ENCODE measurements at places on chromosomes 2 and 18.
A peak's percentile ranks its signal among the peaks of the same experiment; 100 is the strongest.

GRCh38 chr2:43890855-43891254 is 52.1 kb downstream of the ABCG8 start:
- H3K27ac ChIP-seq = no peak overlapping the region
- H3K4me3 ChIP-seq = no peak overlapping the region
- H3K36me3 ChIP-seq = peaks cover 7% of the 10 kb centered on the region
- DNase-seq = no peak
- H3K27me3 ChIP-seq = no peaks in the 10 kb centered on the region
- no peaks in the 10 kb centered on the region for H3K4me1 ChIP-seq

- H3K4me1 ChIP-seq = peaks cover 25% of the 10 kb centered on the region
- DNase-seq = no peak
- H3K36me3 ChIP-seq = no peaks in the 10 kb centered on the region
- no peaks in the 10 kb centered on the region for H3K27me3 ChIP-seq
These were observed 2.7 kb downstream of the BCL2 start for GRCh38 chr18:63316612-63317555.

DNA sequence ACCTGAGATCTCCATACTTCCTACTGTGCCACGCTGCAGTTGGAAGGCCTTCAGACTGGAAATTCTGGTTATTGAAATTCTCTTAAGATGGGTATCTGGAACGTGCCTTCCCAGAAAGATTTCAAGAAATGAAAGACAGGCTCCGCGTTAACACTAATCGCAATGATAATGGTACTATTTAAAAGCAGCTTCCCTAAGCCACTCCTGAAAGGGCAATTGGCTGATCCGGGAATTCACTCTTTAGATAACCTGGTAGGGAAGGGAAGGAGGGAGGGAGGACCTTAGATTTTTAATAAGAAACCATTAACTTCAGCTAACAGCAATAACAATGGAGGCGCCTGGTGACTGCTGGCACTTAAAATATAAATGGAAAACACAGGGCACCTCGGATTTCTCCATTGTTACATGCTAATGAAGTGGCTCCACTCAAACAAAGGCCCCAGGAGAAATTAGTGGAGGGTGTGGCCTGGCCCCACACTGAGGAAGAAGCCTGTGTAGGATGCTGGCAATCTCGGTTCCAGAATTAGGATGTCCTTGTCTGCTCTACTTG is 22.5 kb upstream of the MTA3 start:
- H3K4me3 ChIP-seq = no peak overlapping the region
- no peak overlapping the region for H3K27ac ChIP-seq
- DNase-seq = no peak

DNA sequence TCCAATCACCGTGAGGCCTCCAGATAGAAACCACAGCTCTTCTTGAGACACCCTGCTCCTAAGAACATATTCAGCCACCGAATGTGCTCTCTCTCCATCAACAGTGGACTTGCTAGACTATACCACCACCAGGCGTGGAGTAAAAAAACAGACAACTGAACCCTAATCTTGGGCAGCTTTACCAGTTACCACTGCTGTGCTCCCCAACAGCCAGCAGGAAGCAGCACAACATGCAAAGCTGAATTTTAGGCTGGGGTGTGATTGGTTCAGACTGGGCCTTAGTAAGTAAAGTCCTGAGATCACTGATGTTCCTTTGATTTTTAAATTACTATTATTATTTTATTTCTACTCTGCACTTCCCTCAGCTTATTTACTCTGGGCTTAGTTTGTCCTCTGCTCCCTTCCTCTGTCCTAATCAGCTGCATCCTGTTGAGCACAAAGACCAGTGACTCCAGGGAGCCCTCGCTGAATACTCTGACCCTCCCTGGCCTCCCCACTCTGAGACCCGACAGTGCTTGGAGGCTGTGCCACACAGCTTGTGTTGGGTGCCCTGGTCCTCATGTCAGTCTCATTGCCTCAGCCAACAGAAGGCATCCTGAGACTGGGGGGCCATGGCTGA is 21.9 kb downstream of the MRPL35 start:
- H3K27me3 ChIP-seq = no peaks in the 10 kb centered on the region
- DNase-seq = peak; percentile 52
- H3K36me3 ChIP-seq = no peaks in the 10 kb centered on the region
- no peak overlapping the region for H3K27ac ChIP-seq

- no peak for DNase-seq
- H3K4me3 ChIP-seq = no peak overlapping the region
- H3K4me1 ChIP-seq = no peaks in the 10 kb centered on the region
- H3K27me3 ChIP-seq = no peaks in the 10 kb centered on the region
- H3K36me3 ChIP-seq = no peaks in the 10 kb centered on the region
These were observed 122.9 kb downstream of the TXNL1 start for GRCh38 chr18:56515522-56515921.

- no peaks in the 10 kb centered on the region for H3K4me1 ChIP-seq
- no peaks in the 10 kb centered on the region for H3K36me3 ChIP-seq
- H3K4me3 ChIP-seq = no peak overlapping the region
- no peak overlapping the region for H3K27ac ChIP-seq
- no peak for DNase-seq
- H3K27me3 ChIP-seq = no peaks in the 10 kb centered on the region
These were observed 73.5 kb upstream of the ASB18 start for GRCh38 chr2:236337465-236338325.

- no peaks in the 10 kb centered on the region for H3K36me3 ChIP-seq
- no peaks in the 10 kb centered on the region for H3K4me1 ChIP-seq
- H3K27ac ChIP-seq = no peak overlapping the region
- DNase-seq = no peak
- no peak overlapping the region for H3K4me3 ChIP-seq
These were observed 24.9 kb downstream of the TTR start for GRCh38 chr18:31616586-31616985.

- DNase-seq = no peak
- no peak overlapping the region for H3K27ac ChIP-seq
- H3K36me3 ChIP-seq = no peaks in the 10 kb centered on the region
- no peak overlapping the region for H3K4me3 ChIP-seq
- no peaks in the 10 kb centered on the region for H3K27me3 ChIP-seq
These were observed 244.1 kb downstream of the NCKAP5 start for GRCh38 chr2:133324150-133324561.

GRCh38 chr2:15177103-15177502 is 384.0 kb downstream of the NBAS start:
- H3K36me3 ChIP-seq = no peaks in the 10 kb centered on the region
- H3K4me3 ChIP-seq = no peak overlapping the region
- no peaks in the 10 kb centered on the region for H3K4me1 ChIP-seq
- no peaks in the 10 kb centered on the region for H3K27me3 ChIP-seq
- no peak for DNase-seq

GRCh38 chr2:121588357-121588756 is 57.7 kb downstream of the RNU4ATAC start:
- no peak for DNase-seq
- H3K4me3 ChIP-seq = no peak overlapping the region
- no peaks in the 10 kb centered on the region for H3K27me3 ChIP-seq

DNA sequence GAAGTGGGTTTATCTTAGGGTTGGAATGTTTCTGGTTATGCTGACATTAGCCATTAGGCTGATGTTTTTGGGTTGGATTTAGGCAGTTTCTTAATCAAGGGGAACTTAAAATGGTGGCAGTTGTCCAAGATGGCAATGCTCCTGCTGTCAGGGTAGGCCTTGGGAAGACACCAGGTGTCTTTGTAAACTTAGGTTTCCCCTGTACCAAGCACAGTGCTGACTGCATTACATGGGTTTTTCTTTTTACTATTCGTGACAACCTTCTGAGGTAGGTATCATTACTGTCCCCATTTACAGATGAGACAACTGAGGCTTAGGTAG is 528 bp upstream of the ATG16L1 start:
- DNase-seq = no peak
- H3K27me3 ChIP-seq = no peaks in the 10 kb centered on the region
- H3K4me3 ChIP-seq = peak overlapping the region; percentile 57
- H3K36me3 ChIP-seq = peaks cover 15% of the 10 kb centered on the region
- H3K4me1 ChIP-seq = peaks cover 50% of the 10 kb centered on the region

DNA sequence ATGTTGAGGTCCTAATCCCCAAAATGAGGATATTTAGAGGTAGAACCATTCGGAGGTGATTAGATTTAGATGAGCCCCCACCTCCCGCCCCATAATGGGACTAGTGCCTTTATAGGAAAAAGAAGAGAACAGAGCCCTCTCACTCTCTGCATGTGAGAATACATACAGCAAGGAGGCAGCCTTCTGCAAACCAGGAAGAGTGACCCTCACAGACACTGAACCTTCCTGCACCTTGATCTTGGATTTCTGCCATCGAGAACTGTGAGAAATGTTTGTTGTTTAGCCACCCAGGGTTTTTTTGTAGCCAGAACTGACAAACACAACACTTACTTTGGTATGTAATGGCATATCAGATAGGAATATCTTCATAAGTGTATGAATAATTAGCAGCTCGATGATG is 83.7 kb downstream of the XIRP2 start:
- H3K4me1 ChIP-seq = no peaks in the 10 kb centered on the region
- H3K27ac ChIP-seq = no peak overlapping the region
- no peak overlapping the region for H3K4me3 ChIP-seq
- H3K36me3 ChIP-seq = no peaks in the 10 kb centered on the region
- DNase-seq = no peak

- H3K4me3 ChIP-seq = no peak overlapping the region
- no peaks in the 10 kb centered on the region for H3K27me3 ChIP-seq
- H3K27ac ChIP-seq = no peak overlapping the region
- no peak for DNase-seq
- H3K36me3 ChIP-seq = no peaks in the 10 kb centered on the region
- no peaks in the 10 kb centered on the region for H3K4me1 ChIP-seq
These were observed 183.0 kb downstream of the TCF4 start for GRCh38 chr18:55404832-55405465.

DNA sequence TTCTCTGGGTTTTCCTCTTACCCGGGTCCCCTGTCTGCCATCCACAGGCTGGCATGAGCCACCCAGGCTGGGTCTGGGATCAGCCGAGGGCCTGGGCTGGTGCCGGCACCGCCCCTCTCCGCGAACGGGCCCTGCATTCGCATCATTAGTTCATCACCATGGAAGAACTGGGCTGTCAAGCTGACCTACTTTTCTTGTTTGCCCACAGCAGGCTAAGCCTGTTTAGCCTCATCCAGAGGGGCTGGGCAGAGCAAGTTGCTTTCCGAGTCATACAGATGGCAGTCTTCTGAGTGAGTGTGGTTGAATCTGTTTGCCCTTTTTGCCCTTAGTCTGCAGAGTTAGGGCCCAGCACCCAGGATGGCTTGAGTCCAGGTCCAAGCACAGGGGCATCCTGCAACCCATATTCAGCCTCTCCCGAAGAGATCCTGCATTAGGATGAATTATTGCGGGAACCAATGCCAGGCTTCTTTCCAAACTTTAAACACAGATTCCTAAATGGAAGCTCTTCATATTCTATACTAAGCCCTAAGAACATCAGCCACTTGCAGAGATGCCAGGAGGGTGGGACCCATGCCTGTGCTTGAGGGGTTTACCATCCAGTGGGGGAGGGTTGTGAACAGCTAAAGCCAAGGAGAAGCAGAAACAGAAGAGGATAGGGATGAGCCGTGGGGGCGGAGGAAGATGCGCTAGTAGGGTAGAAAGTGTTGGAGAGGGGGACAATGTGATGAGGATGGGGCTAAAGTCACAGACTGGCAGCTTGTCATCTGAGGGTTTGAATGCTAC is 68.0 kb downstream of the NPAS2 start:
- H3K36me3 ChIP-seq = no peaks in the 10 kb centered on the region
- H3K4me1 ChIP-seq = no peaks in the 10 kb centered on the region
- no peak overlapping the region for H3K27ac ChIP-seq
- H3K27me3 ChIP-seq = no peaks in the 10 kb centered on the region

- no peaks in the 10 kb centered on the region for H3K4me1 ChIP-seq
- no peaks in the 10 kb centered on the region for H3K36me3 ChIP-seq
- DNase-seq = no peak
- no peak overlapping the region for H3K27ac ChIP-seq
- no peaks in the 10 kb centered on the region for H3K27me3 ChIP-seq
- H3K4me3 ChIP-seq = no peak overlapping the region
These were observed 322.3 kb downstream of the FSIP2 start for GRCh38 chr2:186060744-186061440.

DNA sequence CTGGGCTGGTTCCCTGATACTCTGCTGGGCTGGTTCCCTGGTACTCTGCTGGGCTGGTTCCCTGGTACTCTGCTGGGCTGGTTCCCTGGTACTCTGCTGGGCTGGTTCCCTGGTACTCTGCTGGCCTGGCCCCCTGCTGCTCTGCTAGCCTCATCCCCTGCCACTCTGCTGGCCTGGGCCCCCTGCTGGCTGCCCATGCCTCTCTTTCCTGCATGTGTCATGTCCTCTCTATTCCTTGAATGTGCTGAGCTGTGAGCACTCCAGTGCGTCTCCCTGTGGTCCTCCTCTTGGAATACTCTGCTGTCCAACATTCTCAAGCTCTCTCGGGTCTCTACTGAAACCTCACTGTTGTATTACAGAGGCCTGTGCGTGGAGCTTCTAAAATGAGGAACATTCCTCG is 216.3 kb downstream of the RNF144A start:
- DNase-seq = no peak
- H3K4me3 ChIP-seq = no peak overlapping the region
- no peaks in the 10 kb centered on the region for H3K4me1 ChIP-seq
- no peak overlapping the region for H3K27ac ChIP-seq
- no peaks in the 10 kb centered on the region for H3K36me3 ChIP-seq

GRCh38 chr2:71852141-71852711 is 295.4 kb downstream of the CYP26B1 start:
- no peaks in the 10 kb centered on the region for H3K4me1 ChIP-seq
- no peaks in the 10 kb centered on the region for H3K36me3 ChIP-seq
- no peaks in the 10 kb centered on the region for H3K27me3 ChIP-seq
- DNase-seq = no peak
- H3K4me3 ChIP-seq = no peak overlapping the region

- no peaks in the 10 kb centered on the region for H3K36me3 ChIP-seq
- no peak for DNase-seq
- peak overlapping the region; percentile 62 for H3K27ac ChIP-seq
- peaks cover 3% of the 10 kb centered on the region for H3K4me1 ChIP-seq
- no peaks in the 10 kb centered on the region for H3K27me3 ChIP-seq
These were observed 1.1 kb upstream of the MBOAT2 start for GRCh38 chr2:9004338-9005204.

GRCh38 chr2:60958361-60958760 is 59.2 kb upstream of the PEX13 start:
- H3K4me3 ChIP-seq = no peak overlapping the region
- H3K36me3 ChIP-seq = no peaks in the 10 kb centered on the region
- DNase-seq = no peak
- H3K4me1 ChIP-seq = peaks cover 7% of the 10 kb centered on the region
- H3K27me3 ChIP-seq = no peaks in the 10 kb centered on the region
- H3K27ac ChIP-seq = no peak overlapping the region

- H3K36me3 ChIP-seq = no peaks in the 10 kb centered on the region
- no peak overlapping the region for H3K4me3 ChIP-seq
- H3K27me3 ChIP-seq = no peaks in the 10 kb centered on the region
- H3K4me1 ChIP-seq = no peaks in the 10 kb centered on the region
- DNase-seq = no peak
These were observed 19.1 kb upstream of the FHL2 start for GRCh38 chr2:105417857-105418436.

DNA sequence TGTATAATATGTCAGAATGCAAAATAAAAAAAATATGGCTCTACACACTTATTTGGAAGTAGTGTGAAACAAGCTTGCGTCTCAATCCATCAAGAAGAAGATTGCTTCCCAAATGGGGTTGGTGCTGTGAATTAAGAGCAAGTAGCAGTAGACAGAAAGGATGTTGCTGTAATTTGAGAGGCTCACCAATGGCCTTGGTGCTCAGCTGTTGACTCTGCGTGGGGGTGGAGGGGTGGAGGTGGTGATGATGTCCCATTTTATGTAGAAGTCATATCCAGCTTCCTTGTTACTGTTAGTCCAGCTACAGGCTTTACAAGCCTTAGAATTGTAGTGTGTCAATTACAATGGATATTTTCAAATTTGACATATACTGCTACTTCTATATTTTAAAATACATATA is 223.4 kb upstream of the RND3 start:
- H3K27ac ChIP-seq = no peak overlapping the region
- H3K4me1 ChIP-seq = no peaks in the 10 kb centered on the region
- H3K27me3 ChIP-seq = no peaks in the 10 kb centered on the region
- no peak for DNase-seq
